Astrocyte of the hippocampus (primary cell): ENCODE measurements at places on chromosomes 6 and 20.

DNA sequence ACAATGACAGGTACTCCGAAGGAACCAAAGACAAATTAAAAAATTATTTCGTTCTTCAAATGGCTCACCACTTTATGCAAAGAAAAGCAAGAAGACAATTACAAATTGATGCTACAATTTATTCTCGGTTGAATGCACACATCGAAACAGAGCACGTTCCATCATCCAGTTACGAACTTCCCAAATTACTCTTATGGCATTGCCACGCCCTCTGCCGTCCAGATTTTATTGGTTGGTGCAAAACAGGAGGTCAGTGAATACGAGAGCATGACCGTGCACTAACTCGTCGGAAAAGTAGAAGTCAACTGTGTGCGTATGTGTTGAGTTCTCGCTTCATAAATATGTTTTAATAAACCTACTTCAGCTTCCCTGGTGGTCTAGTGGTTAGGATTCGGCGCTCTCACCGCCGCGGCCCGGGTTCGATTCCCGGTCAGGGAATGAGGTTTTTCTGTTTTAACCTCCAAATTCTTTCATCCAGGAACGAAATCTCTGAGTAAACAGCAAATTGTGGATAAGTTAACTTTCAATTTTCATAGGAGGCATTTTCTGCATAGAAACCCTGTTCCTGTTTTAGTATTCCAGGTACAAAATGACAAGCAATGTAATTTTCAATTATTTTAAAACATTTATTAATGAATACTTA is 23.2 kb downstream of the ZNF311 start:
- DNase-seq: peak; percentile 89

- no peak for DNase-seq
Measured at GRCh38 chr6:163170294-163170883, 244.1 kb upstream of the QKI start.

DNA sequence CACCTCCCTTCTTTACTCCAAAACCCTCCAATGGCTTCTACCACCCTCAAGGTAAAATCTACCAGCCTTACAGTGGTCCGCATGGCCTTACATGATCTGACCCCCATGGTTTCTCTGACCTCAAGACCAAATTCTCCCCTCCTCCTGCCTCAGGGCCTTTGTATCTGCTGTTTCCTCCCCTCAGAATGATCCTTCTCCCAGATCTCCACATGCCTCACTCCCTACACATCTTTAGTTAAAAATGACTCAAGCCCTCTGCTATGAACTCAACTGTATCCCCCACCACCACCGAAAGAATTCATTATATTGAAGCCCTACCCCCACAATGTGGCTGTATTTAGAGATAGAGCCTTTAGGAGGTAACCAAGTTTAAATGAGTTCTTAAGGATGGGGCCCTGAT is 4.1 kb downstream of the SLC23A2 start:
- DNase-seq: no peak

DNA sequence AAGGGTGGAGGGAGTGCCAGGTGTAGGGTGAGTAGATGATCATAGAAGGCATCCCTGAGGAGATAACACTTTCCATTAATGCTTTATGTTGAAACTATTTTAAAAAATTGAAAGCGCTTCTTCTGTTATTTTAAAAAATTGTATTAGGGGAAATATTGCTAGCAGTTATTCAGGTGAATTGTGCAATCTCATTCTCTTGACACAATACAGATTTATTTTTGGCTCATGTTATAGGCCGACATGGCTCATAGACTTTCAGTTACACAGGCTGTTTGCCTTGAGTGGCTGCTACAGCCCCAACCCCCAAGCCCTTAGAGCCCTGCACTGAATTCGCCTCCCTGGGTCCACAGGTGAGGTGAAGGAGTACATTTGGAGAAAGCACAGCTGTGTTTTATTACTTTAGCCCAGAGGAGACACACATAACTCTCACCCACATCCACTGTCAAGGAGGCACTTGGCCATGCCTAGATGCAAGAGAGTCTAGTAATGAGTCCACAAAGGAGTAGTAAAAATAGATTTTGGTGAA is 228.2 kb downstream of the RFPL4B start:
- DNase-seq: no peak

GRCh38 chr6:121158438-121158837 is 175.8 kb downstream of the TBC1D32 start:
- no peak for DNase-seq

DNA sequence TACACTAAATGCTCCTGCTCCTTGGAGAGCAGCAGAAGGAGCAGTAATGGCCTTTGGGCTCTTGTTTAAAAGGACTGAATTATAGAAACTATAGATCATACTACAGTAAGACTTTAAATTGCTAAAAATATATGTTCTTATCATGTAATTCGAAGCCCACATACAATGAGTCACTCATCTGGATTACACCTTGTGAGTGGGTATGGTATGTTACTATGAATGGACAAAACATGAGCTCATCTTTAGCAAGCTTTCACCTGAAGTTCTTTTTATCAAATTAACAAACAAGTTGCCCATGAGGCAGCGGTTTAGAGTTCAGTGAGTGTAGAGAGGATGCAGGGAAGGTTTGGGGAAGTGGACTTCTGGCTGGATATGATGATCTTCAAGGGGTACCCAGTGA is 114.4 kb upstream of the CCN2 start:
- no peak for DNase-seq

GRCh38 chr6:146388736-146389364 is 154.8 kb upstream of the RAB32 start:
- peak; percentile 40 for DNase-seq

GRCh38 chr6:54053881-54054391 is 57.3 kb upstream of the MLIP start:
- DNase-seq: peak; percentile 92
